ENCODE measurements at places on chromosomes 6 and 20.

GRCh38 chr20:37479266-37479665, 41.8 kb upstream of the NNAT start:
- no peak for DNase-seq

DNA sequence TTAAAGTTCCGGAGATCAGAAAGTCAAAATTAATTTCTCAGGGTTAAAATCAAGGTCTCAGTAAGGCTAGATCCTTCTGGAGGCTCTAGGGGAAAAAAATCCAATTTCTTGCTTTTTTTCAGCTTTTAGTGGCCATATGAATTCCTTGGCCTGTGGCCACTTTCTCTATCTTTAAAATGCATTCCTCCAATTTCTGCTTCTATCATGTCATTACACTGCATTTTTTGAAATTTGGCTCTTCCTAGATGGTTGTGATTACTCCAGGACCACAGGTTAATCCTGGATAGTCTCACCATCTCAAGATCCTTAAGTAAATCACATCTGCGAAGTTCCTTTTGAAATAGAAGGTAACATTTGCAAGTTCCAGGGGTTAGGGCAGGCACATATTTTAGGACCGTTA, 1294.9 kb upstream of the CITED2 start:
- DNase-seq = no peak

DNA sequence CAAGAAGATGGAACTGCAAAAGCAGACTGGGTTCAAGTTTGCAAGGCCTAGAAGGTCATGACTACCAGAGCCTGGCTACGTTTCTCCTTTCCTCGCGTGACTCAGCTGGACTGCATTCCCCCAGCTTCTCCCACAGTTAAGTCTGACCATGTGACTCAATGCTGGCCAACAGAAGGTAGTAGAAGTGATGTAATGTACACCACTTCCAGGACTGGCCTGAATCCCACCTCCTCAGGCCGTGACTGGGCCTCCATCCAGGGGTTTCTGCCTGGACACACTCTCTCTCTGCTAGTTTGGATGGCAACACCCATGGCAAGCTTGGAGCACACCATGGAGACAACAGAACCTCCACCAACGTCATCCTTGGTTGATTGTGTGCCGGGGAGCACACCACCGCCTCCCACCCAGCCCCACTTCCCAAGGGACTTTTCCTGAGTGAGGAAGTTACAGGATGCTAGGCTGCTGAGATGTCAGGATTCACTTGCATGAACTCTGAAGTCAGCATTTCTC, 112.0 kb upstream of the CDYL start:
- DNase-seq = no peak

GRCh38 chr6:74857157-74857556, 348.7 kb downstream of the COL12A1 start:
- no peak for DNase-seq

DNA sequence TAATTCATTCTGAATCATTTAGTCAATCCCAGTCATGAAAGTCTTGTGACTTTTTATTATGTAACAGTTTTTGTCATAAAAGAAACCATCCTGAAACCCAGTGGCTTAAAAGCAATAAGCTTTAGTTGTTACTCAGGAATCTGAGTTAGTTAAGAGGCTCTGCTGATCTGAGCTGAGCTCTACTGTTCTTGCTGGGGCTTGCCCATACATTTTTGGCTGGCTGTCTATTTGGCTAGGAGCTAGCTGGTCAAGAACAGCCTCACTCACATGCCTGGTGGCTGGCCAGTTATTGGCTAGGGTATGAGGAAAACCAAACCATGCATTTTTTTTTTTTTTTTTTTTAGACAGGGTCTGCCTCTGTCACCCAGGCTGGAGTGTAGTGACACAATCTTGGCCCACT, 10.6 kb downstream of the TCF21 start:
- no peak for DNase-seq

All from stimulated activated CD8-positive, alpha-beta memory T cell treated with anti-CD3 and anti-CD28 coated beads, Interleukin-7, amount 100 ng/mL, for 4 hours (primary cell).